ENCODE measurements at places on chromosomes 2 and 18.

- DNase-seq: no peak
These were observed 69.4 kb downstream of the TXNL1 start for GRCh38 chr18:56568986-56569385.

DNA sequence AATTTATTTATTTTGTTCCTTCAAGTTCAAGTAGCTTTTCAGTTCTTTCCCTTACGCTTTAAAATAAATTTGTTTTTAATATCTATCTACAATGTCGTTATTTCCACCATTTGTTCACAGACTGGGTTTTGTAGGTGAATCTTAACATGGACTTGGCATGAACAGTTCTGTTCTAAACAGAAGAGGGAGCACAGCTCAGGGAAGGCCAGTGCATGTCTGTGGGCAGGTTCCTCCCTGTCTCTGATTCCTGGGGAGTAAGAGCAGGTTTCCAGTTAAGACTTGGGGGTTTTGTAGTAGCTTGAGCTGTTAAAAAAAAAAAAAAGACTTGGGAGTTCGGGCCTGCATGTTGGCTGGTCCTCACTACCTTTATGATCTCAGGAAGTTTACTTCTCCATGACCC lies 11.1 kb downstream of the TTL start:
- DNase-seq: no peak

DNA sequence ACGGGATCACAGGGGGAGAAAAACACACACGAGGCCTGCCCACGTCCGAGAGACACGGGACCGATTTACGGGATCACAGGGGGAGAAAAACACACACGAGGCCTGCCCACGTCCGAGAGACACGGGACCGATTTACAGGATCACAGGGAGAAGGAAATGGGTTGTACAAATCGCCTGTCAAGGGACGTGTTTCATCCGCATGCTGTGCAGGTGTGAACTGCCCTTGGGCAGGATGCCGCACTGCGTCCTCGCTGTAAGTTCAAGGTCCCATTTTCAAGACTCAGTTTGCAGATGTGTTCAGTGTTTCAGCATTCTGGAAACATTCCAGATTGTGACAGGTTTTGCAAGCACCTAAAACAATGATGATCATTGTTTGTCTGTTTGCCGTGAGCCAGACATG lies 2.3 kb upstream of the KCNG2 start:
- DNase-seq: no peak

GRCh38 chr2:43223521-43224001 lies 2.8 kb downstream of the ZFP36L2 start:
- DNase-seq: no peak

- no peak for DNase-seq
These were observed 81.1 kb downstream of the UPP2 start for GRCh38 chr2:158182676-158183295.

DNA sequence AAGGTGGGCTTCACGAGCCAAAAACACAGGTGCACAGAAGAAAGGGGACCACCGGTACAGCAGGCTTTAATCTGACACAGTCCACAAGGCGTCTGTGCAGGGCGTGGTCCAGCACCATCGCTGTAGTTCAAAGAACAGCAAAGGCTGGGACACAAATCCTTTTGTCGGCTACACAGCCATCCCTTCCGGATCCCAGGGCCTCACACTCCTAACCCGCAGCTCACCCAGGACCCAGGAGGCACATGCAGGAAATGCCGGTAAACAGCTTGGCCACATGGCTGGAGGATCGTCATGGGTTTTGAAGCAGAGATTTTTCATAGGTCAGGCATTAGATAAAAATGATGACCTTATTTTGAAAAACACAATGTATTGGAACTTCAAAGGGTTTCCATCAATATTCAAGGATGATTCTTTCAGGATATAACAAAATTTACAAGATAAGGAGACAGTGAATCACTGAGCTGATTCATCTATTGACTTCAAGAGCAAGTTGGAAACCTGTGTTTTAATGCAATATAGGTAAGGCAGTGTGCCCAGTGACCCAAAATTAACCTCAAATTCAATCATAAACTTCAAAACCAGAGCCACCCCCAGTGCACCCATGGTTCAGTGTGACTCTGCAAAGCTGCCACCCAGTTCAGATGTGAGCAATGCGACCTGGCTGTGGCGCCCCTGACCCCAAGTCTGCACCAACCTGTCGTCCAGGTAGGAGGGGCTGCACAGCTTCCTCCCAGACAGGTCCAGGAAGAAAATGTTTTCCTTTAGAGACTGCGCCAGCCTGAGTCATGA lies 74.4 kb downstream of the TMEM18 start:
- no peak for DNase-seq

- no peak for DNase-seq
These were observed 193.5 kb downstream of the SPP2 start for GRCh38 chr2:234243871-234244565.
